ENCODE measurements at places on chromosomes 11 and 22. TPM values are rescaled to one million over a fixed set of nuclear protein-coding genes. Genes with fewer than 3 reads are reported as not detected.

TNNT3 gene
- 0.81 TPM for total RNA-seq

GRCh38 chr11:126561327-126561893, 205.9 kb downstream of the ST3GAL4 start:
- peak; percentile 75 for DNase-seq

DNA sequence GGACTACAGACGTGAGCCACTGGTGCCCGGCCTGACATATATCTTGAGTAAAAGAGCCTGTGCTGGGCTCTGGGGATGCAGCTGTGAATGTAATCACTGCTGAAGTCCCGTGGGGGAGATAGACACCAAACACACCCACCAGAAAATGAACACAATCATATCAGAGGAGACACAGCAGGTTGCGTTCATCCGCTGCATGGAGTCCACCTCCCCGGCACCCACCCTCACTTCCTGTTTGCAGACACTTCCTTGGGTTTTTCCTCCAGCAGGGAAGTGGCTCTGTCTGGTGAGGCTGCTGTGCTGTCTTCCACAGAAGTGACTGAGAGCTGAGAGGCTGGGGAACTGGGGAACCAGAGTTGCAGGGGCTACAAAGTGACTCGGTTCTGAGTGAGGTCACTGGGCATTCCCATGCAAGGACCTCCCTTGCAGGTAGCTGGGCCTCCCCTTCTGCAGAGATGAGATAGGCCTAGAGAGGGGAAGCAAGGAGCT, 7.2 kb downstream of the MICALL1 start:
- no peak for DNase-seq

DNA sequence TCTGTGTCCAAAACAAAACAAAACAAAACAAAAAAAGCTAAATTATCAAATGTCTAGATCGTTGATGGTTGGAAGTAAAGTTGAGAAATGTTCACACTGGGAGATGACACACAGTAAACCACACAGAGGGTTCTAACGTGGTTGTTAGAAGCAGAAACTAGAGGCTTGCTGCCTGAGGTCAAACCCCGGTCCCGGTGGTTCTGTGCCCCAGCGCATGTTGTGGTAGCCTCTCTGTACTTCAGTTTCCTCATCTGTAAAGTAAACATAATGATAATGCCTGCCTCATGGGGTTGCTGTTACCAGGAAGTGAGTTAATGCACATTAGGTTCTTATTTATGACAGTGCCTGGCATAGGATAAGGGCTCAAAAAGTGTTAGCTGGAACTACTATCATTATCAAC, 33.4 kb downstream of the PPARA start:
- no peak for DNase-seq

- no peak for DNase-seq
These were observed 99.6 kb downstream of the KIAA1671 start for GRCh38 chr22:25051983-25052710.

GRCh38 chr11:124467381-124467927, 22.0 kb upstream of the OR8B8 start:
- DNase-seq = no peak

Measured in fibroblast of the aortic adventitia (primary cell).